ENCODE measurements at places on chromosomes 13 and 19.

GRCh38 chr13:110551284-110551683, 10.2 kb downstream of the RAB20 start:
- no peak for DNase-seq

- no peak for DNase-seq
These were observed 39.4 kb downstream of the VAV1 start for GRCh38 chr19:6811906-6812305.

DNA sequence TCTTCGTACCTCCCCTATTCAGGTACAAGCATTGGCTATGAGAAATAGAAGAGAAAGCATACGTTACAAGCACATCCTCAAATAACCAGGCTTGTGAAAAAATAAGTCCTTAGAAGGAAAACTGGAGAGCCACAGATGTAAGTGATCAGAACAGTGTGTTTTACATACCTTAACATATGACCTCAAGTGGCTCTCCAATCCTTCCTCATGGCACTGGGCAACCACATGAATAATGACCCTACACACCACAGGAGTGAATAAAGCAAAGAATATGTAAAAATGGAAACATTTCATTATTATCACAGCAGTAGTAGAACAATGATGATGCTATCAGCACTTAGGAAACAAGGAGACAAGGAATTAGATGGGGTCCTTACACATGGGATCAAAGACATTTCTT, 96.5 kb downstream of the DOCK9 start:
- DNase-seq = no peak

DNA sequence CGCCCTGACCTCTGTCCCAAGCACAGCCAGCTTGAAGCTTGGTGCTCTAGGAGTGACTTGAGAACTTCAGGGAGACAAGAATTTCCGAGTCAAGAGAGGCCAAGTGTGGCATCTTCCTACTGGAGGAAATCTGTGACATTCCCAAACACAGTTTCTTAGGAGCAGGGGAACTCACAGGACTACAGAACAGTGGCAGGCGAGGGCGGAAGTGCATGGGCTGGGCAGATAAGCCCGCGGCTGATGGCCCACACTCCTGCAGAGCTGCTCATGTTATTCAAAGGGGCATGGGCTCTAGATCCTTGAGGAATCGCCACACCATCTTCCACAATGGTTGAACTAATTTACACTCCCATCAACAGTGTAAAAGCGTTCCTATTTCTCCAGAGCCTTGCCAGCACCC, 168.8 kb downstream of the KATNAL1 start:
- no peak for DNase-seq

DNA sequence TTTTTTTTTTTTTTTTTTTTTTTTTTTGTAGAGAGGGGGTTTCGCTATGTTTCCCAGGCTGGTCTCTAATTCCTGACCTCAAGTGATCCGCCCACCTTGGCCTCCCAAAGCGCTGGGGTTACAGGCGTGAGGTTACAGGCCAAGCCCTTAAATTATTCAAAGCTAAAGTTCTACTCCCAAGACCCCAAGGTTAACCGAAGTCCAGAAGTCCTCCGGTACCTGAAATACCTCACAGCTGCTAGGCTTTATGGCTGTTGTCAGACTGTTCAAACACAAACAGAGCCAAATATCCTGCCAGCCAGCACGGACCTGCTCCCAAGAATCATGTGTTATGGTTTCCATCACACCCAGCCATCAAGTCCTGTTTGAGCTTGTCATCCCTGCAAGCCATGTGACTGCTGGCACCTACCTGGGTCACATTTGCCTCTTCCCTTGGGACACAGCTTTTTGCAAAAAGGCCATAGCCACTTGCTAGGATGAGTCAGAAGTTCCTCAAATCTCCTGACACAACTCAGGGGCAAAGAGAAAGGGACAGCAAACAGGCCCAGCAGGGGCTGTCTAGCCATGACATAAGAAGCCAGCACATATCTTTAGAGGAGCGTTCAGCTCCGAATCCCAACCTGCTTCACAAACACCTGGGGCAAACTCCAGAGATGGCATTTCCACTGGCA, 129.9 kb downstream of the FOXO1 start:
- no peak for DNase-seq

GRCh38 chr19:46529622-46530451, 34.2 kb upstream of the PNMA8B start:
- peak; percentile 79 for DNase-seq

Measured in activated CD8-positive, alpha-beta T cell treated with anti-CD3 and anti-CD28 coated beads for 36 hours (primary cell).